ENCODE measurements at places on chromosomes 4 and X. TPM values are rescaled to one million over a fixed set of nuclear protein-coding genes. Genes with fewer than 3 reads are reported as not detected.

The USP17L15 gene
- total RNA-seq = not detected

The RASGEF1B gene
- total RNA-seq = not detected

The SPATA18 gene
- 3.9 TPM for total RNA-seq

The MND1 gene
- 5.8 TPM for total RNA-seq

The PPA2 gene
- total RNA-seq = 75.0 TPM

The DCX gene
- total RNA-seq = not detected

The TMEM271 gene
- total RNA-seq = not detected

The GYG2 gene
- total RNA-seq = 1.4 TPM

The SLC38A5 gene
- 25.1 TPM for total RNA-seq

The NDNF gene
- total RNA-seq = not detected

The CLNK gene
- total RNA-seq = not detected

The DRD5 gene
- total RNA-seq = not detected
